Left hindlimb (tissue), 1 donor: ENCODE measurements at places on chromosomes 2 and 18.

GRCh38 chr18:13446024-13446423 is 227.5 kb downstream of the LDLRAD4 start:
- DNase-seq: no peak

DNA sequence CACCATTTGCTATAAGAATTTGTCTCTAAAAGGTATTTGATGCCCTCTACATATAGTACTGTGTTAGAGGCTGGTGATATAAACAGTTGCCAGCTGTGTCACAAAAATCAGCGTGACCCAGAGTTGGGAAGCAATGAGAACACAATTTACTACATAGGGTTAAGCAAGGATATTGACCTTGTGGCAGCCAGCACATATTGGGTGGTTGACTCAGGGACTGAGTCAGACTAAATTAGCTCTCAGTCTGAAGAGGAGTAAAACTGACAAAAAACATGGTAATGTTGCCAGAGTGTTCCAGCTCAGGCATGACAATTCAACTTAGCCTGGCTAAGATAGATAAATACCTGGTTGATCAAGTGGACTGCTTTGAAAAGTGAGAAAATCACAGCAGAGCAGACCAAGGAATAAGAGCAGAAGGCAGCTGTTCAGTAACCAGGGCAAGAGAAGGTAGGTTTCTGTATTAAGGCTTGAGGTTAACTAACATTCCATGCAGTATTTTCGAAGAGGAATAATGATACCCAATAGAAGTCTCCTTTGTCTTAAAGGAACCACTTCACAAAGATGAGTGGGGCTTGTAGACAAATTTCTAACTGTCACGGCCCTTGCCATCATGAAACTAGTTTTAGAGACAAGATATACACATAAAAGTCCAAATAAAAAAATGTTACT is 108.2 kb upstream of the ERBB4 start:
- no peak for DNase-seq

GRCh38 chr2:161576421-161576820 is 47.8 kb upstream of the SLC4A10 start:
- DNase-seq: no peak

- DNase-seq: no peak
Observed at GRCh38 chr2:112623913-112624777, 21.6 kb upstream of the SLC20A1 start.

GRCh38 chr2:128423788-128424165 is 105.1 kb upstream of the HS6ST1 start:
- DNase-seq: no peak

DNA sequence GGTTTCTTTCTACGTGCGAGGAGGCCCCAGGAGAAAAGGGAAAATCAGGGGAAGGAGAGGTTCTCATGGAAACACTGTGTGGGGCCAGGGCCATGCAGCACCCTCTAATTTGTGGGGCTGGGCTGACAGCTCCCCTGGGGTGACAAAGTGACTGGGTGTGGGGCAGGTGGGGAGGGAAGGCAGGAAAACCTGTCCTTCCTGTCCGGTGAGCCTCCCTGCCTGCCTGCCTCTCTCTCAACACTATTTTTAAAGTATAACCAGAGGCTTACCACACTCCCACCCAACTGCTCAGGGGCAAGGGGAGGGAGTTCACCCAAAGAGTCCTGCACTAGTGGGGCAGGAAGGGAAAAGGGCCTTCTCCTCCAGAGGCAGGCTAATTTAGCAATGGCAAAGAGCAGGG is 10.5 kb upstream of the EPAS1 start:
- DNase-seq: no peak

DNA sequence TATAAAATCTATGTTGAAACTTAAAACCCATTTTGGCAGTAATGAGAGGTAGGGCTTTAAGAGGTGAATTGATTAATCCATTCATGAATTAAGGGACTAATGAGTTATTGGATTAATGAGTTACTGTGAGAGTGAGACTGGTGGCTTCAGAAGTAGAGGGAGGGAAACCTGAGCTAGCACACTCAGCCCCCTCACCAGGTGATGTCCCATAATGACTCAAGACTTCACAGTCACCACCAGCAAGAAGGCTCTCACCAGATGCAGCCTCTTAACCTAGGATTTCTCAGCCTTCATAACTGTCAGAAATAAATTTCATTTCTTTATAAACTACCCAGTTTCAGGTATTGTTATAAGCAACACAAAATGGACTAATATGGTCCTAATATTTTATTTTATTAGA is 621.7 kb upstream of the ACVR2A start:
- DNase-seq: no peak

DNA sequence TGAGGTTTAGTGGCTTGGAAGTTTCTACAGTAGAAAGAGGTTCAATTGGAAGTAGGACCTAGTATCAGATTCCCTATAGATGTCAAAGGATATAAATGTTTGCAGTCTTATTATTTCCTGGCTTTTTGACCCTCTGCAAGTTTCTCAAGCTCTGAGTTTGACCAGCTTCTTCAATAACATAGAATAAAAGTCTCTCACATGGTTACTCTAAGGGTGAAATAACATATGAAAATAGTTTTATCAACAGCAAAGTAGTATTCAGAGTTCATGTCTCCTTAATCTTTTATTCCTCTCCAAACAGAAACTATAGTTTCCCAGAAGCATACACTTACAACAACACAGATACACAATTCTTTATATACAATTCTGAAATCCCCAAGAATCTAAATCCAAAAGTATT is 132.9 kb upstream of the RND3 start:
- DNase-seq: no peak

DNA sequence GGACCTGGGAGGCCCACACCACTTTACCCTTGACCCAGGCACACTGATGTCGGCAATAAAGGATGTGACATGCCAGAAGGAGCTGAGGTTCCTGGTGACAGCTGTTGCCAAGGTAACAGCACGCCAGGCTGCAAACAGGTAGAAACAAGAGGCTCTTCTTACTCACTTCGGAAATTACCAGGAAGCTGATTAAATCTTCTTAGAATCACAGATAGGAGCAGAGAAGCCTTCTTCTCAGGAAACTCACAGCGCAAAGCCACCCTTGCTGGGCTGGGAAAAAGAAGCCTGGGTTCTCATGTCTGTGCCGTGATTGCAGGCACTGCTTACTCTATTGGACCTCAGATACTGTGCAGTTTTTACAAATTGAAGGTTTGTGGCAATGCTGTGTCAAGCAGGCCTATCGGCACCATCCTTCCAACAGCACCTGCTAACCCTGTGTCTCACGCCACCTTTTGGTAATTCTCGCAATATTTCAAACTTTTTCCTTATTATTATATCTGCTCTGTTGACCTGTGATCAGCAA is 61.0 kb upstream of the TAF1B start:
- no peak for DNase-seq

DNA sequence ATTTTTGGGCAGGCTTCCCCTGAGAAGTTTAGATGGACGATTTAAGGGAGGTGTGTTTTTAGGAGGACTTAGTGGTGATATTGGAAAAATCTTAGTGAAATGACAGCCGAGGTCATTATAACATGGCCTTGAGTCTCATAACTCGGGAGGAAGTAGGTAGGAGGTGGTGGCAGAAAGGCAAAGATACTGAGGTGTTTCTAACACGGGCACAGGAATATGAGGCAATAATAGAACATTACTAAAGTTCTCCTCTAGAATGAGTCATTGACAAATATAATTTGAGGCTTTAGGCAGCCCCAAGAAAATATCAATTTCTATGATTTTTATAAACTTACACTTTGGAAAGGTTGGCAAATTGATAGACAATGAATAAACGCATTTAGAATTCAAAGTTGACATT is 146.1 kb upstream of the ZEB2 start:
- DNase-seq: no peak

GRCh38 chr2:54561010-54561409 is 104.9 kb downstream of the SPTBN1 start:
- no peak for DNase-seq

DNA sequence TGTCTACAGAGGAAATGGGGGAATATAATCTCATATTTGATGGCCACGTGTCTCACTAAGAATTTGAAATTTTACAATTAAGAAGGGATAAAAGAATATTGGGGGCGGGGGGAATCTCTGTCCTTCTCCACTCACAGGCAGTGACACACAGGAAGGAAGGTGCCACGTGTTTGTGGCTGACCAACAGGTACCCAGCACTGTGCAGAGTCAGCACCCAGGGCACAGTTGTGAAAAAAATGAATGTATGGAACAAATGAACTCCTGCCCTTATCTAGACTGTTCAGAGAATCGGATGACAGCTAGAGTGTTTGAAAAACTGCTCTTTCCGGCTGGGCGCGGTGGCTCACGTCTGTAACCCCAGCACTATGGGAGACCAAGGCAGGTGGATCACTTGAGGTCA is 317.0 kb upstream of the MYT1L start:
- no peak for DNase-seq

DNA sequence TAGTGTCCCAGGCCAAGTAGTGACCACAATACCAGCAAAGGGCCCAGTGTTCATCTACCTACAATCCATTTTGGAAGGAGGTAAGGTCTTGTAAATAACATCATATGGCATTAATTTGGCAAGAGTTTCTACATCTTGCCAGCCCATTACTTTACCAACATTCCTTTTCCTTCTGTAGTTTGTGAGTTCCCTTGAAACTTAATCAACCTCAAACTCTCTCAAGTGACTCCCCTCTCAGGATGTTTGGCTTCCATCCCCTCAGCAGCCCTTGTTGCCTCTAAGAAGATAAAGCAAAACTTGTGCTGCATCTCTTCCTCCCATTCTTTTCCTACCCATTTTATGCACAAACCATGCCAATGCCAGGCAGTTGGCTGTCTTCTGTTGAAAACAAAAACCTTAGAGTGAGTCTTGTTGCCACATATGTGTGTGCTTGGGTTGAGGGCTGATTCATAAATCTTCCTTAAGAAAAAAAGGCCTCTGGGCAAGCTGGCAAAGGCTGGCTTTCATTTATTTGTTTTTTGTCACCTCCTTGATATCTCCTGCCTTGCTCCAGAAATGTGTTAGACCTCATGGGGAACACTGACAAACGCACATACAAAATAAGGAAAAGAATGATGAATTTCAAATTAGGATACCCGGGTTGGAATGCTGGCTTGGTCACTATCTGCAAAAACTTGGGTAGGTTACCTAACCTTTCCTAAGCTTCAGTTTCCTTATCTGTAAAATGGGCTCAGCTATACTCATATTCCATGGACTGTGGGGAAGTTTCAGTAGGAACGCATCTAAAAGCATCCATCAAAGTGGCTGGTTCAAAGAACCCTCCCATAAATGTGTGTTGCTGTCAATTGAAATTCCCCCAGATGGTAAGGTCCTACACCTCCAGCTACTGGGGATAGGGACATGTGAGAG is 29.4 kb upstream of the ST3GAL5 start:
- DNase-seq: no peak

DNA sequence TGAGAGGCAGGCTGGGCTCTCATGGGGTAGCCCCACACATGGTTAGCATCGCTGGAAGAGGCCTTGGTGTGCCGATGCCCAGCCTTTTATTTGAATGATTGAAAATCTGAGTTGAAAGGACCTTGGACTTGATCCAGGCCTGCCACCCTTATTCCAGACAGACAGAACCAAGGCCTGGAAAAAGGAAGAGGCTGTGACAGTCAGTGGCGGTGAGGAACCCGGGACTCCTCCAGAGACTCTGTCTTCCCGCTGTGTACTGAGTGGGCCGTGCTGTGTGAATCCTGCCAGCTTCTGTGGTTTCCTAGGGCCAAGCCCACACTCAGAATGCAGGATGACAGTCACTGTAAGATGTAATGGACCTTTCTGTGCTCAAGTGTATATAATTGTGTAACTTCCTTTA is 218.5 kb downstream of the LDLRAD4 start:
- no peak for DNase-seq

- no peak for DNase-seq
Observed at GRCh38 chr2:221465776-221466175, 106.3 kb downstream of the EPHA4 start.

DNA sequence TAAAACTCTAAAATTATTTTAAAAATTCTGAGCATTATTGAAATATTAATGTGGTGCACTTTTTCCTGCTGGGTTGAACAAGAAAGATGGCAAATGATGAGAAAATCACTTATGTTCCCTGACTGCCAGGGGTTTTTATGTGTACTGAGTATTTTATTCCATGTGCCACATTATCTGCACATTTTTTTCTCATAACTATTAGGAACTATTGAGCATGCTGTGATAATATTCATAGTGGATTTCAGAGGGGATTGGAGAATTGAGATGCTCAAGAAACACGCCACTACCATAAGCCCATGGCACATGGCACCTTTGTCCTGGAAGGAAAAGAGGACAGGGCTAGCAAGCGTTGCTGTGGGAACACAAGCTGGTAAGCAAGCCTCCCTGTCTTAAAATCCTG is 478.5 kb upstream of the GYPC start:
- no peak for DNase-seq

DNA sequence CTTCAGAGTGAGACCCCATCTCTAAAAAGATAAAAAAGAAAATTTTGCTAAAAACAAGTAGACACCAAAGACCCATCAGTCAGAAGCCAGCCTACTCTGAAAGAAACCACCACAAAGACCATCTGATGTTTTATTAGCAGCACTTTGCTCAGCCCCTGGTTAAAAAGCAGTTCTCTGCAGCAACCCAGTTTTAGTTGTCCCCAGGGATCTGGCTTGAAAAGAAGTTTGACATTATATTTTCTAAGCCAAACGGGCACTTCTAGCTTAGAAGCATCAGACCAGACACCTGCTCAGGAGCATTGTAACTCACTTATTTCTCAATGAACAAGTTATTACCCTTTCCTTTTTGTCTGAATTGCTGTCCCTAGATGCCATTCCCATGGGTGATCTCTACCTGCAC is 164.2 kb upstream of the ETAA1 start:
- no peak for DNase-seq

- DNase-seq: no peak
Observed at GRCh38 chr2:96393989-96394761, 58.6 kb downstream of the NCAPH start.

- DNase-seq: no peak
Observed at GRCh38 chr2:98387478-98387877, 41.2 kb downstream of the CNGA3 start.

GRCh38 chr2:148885988-148886387 is 11.0 kb downstream of the KIF5C start:
- DNase-seq: no peak

GRCh38 chr2:12728221-12728777 is 11.6 kb downstream of the TRIB2 start:
- DNase-seq: no peak

DNA sequence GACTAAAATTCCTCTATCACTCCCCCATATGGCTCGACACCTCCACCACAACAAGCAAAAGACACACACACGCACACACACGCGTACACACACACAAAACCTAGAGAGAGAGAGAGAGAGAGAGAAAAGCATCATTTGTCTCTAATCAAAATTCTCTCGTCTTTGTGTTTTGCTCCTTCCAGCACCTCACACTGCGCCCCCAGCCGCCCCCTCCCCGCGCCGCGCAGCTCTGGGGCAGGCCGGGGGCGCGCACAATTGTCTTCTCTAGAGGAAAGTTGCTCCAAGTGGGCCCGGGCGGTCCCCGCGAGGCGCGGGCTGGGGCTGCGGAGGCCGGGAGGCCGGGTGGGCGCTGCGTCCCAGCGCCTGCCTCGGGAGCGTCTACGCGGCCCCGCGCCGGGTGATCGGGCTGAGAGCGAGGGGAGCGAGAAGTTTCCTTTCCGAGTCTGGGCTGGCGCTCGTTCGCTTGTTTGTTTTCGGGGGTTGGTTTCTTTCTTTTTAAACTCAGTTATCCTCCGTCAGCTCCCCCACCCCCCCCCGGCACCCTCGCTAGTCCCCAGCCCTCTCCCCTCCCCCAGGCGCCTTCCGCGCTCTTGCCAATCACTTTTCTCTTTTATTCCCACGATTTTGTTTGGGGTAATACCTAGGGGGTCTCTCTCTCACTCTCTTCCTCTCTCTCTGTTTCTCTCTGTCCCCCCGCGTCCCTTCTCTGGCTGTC is 4.1 kb downstream of the ZEB2 start:
- DNase-seq: peak; percentile 77
